D721Med (cell line): ENCODE measurements at places on chromosomes 1 and 21.

- DNase-seq = no peak
These were observed 94.5 kb upstream of the RAVER2 start for GRCh38 chr1:64650411-64650810.

GRCh38 chr1:110708974-110709440, 34.3 kb upstream of the KCNA3 start:
- no peak for DNase-seq

- DNase-seq = no peak
These were observed 26.5 kb downstream of the ACTA1 start for GRCh38 chr1:229407206-229408026.

DNA sequence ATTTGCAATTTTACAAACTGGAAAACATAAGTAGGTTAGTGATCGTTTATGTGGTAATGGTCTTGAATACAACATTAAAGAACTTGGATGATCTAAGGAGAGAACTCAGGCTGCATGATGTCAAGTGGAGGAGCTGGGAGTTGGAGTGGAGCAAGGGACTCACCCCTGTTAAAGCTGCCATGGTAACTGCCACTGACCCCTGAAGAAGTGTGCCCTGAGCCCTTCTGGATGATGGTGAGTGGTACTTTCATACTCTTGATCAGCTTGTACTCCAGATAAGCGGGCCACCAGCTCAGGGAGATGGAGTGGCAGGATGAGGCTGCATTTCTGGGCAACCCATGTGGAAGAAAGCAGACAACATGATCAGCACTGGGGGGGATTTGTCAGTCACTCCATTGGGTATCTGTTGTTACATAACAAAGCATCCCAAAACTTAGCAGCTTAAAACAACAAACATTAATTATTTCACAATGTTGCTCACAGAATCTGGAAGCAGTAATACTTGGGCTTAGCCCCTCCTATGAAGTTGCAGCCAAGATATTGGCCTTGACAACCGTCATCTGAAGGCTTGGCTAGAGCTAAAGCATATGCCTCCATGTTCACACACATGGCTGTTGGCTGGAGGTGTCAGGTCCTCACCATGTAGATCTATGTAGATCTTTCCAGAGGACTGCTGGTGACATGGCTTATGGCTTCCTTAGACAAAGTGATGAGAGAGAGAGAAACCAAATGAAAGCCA, 213.8 kb downstream of the DUSP10 start:
- DNase-seq = no peak

GRCh38 chr1:170927955-170928840, 7.1 kb upstream of the MROH9 start:
- DNase-seq = no peak

DNA sequence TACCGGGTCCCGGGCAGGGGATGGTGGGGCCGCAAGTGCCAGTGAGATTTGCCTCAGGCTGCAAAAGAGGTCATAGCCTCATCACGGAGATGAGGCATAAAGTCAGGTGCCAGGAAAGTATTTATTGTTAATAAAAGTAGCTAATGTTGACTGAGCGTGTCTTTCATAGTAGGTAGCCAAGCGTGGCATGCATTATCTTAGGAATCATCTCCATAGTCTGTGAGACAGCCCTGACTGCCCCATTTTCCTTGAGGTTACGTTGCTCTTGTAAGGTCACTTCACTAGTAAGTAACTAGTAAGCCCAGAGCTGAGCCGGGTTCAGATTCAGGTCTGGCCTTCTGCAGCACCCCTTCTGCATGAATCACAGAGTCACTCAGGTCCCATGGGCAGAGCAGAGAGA, 174.2 kb downstream of the CAMTA1 start:
- DNase-seq = no peak

DNA sequence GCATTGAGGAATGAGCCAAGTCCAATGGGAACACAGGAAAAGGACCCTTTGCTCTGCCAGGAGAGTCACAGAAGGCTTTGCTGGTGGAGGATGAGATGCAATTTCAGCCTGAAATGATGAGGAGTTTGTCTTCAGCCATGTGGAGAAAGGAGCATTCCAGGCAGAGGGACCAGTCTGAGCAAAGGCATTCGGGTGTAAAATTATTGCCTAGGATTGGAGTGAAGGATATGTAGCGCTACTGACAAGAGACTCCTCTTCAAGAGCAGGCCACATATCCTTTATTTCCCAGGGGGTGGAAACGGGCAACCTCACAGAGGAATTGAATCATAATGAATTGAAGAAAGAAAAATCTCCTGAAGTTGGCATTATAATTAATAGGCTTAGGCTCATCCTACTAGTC, 1.1 kb upstream of the CSF1 start:
- no peak for DNase-seq

DNA sequence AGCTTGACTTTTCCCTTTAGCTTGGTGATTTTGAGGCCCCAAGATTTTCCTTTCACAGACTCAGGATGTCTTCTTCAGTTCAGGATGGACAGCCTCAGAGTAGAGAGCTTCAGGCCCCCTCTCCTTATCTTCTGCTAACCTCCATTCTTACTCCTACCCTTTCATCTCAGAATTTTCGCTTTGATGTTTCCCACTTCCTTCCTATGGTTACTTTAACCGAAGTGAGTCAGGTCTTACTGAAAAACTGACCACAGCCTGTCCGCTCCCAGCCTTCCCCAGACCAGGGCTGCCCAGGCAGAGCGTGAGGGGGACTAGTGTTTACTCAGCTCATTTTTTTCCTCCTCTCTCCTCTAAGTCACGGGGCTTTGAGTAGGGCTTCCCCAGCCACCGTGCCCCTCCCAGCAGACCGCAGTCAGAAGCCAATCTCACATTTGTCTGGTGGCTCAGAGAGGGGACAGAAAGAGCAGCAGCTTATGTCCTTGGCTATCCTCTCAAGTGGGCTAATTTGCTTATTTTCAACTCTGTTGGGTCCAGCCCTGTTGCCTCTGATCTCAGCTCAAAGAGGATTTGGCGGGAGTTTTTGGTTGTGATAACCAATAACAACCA, 4.2 kb upstream of the IL19 start:
- no peak for DNase-seq

DNA sequence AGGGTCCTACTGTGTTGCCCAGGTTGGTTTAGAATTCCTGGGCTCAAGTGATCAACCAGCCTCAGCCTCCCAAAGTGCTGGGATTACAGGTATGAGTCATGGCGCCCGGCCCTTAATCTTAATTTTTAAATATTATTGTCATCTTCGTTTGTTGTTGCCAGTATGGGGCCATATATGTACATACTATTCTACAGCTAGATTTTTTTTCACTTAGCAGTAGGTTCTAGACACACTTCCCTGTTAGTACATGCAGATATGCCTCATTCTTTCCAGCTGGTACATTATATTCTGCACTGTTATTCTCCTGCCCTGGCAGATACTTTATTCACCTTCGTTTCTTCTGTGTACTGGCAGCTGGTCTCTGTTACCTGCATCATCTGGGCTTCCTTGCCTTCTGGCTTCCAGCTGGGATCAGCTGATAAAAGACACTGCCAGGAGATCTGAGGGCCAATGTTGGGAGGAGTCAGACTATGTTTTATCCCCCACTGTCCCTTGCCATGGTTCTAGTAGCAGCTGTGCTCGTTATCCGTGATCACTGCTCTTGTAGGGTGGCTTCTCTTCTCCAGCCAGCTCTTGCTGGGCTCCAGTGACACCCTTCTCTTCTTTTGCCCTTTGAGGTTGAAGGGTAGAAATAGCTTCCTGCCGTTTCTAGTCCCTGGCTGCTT, 24.7 kb downstream of the ST3GAL3 start:
- DNase-seq = no peak

- DNase-seq = no peak
These were observed 9.2 kb upstream of the SERTAD4 start for GRCh38 chr1:210223226-210223904.

DNA sequence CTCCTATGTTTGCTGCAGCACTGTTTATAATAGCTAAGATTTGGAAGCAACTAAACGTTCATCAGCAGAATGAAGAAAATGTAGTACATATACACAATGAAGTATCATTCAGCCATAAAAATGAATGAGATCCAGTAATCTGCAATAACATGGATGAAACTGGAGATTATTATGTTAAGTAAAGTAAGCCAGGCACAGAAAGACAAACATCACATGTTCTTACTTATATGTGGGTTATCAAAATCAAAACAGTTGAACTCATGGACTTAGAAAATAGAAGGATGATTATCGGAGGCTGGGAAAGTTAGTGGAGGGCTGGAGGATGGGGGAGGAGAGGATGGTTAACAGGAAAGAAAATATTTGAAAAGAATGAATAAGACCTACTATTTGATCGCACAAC, 1017.6 kb downstream of the KCNT2 start:
- DNase-seq = no peak

DNA sequence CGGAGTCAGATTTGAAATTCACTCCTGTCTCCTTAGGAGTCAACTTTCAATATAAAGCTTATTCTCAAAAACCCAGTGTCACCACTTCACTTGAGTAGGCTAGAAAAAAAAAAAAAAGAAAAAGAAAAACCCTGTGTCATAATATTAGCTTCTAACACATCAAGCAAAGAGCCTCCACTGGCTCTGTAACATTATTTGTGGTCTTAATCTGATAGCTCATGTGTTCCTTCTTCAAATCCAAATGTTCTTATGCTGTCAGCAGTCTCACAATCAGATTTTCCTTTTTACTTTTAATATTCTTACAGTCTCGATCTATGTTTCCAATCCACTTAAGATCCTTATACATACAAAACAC, 26.1 kb upstream of the PSMG1 start:
- no peak for DNase-seq

DNA sequence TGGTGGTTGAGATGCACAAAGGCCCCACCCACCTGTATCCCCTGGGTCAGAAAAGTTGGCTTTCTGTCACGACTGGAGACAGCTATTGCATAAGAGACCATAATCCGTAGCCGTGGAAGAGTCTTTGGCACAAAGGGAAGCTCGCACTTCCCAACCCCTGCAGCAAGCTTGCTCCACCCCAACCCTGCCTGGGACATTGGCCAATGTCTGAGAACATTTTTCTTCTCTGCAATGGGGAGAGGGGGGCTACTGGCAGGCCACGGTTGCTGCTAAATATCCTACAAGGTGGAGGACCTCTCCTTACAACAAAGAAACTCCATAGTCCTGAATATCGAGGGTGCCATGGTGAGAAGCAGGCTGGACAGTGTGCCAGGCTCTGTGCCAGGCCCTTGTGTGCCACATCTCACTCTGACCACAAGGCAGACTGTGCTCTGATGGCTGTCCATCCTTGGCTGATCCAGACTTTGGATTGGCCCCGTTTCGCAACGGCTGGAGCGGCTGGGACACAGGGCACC, 104.1 kb downstream of the CSMD2 start:
- no peak for DNase-seq

GRCh38 chr1:36542024-36542961, 59.6 kb upstream of the CSF3R start:
- DNase-seq = no peak

DNA sequence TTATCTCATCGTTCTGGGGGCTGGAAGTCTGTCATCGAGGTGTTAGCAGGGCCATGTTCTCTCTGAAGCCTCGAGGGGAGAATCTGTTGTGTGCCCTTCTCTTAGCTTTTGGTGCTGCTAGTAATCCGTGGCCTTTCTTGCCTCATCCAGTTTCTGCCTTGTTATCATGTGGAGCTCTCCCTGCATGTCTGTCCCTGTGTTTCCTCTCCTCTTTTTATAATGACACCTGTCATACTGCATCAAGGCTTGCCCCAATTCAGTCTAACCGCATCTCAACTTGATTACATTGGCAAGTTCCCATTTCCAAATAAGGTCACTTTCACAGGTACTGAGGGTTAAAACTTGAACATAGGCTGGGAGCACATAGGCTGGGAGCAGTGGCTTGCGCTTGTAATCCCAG, 82.6 kb upstream of the CNIH3 start:
- no peak for DNase-seq

- no peak for DNase-seq
These were observed 6.7 kb upstream of the FNDC5 start for GRCh38 chr1:32877211-32878110.

- no peak for DNase-seq
These were observed 11.2 kb upstream of the PHC2 start for GRCh38 chr1:33442141-33442540.

- DNase-seq = no peak
These were observed 52.2 kb downstream of the NENF start for GRCh38 chr1:212484701-212485570.

DNA sequence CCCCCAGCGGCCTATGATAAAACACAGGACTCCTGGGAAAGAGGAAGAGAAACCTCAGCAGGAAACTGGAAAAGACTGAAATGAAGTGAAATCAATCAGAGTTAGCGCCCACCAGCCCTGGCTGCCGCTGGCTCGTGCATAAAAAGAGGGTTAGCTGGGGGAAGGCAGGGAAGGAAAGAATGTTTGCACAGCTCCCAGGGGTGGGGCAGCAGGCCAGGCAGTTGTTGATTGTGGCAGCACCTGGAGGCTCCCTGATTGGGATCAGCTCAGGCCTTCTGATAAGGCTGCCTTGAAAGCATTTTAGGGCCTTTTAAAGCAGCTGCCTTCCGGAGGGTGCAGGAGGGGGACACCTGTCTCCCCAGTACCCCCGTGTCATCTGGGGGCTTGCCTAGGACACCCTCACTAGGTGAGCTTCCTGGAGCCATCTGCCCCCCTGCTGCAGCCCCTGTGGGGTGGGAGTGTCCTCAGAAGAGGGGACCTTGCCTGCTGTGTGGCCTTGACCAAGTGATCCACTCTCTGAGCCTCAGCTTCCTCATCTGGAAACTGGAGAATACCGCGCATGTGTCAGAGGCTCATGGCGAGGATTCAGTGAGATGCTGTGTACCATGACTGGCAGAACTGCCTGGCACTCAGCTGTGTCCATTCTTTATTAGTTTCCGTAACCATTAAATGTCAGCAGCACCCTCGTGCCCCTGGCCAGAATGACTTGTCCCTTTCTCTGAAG, 6.6 kb downstream of the EPHB2 start:
- DNase-seq = no peak
